Inflammatory macrophage treated with lipopolysaccharide for 4 hours (primary cell): ENCODE measurements at places on chromosomes 5 and 9.

- DNase-seq, result peak; percentile 36
These were observed 39.8 kb downstream of the F2RL2 start for GRCh38 chr5:76583163-76584047.

GRCh38 chr5:10826971-10827370 is 65.9 kb upstream of the DAP start:
- no peak for DNase-seq

GRCh38 chr5:84028093-84028492 is 307.4 kb upstream of the HAPLN1 start:
- no peak for DNase-seq

DNA sequence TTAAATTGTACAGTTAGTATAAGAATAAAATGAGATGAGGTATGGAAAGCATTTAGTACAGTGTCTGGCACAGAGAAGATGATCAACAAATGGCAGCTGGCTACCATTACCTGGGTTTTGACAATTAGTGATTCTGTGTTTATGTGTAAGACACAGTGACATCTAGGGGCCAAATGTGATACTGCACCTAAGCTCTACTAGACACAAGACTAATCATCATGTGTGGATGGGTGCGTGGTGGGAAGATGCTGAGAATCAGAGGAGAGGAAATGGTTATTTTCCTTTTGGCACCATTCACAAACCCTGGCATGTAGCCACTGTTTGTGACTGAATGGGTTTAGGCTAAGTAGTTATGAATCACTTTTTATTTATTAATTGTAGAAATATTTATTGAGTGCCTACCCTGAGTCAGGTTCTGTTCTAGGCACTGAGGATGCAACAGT is 109.8 kb upstream of the TBC1D2 start:
- DNase-seq, result peak; percentile 48

- no peak for DNase-seq
These were observed 1774.7 kb upstream of the ACO1 start for GRCh38 chr9:30609713-30610112.

DNA sequence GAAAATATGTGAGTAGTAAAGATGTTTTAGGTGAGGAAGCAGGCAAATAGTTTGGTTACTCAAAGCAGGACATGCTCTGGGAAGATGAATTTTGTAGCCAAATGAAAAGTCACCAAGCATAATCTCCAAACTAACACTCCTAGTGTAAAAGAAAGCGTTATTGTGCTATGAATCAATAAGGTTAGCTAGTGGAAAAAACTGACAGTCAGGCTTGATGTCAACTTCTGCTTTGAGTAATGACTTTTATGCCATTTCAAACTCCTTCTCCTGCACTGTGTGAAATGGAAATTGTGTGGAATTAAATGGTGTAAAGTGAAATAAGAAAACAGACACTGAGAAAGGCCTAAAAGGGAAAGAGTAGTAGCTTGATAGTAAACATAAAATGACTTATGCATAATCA is 637.2 kb upstream of the DMAC1 start:
- DNase-seq, result no peak

DNA sequence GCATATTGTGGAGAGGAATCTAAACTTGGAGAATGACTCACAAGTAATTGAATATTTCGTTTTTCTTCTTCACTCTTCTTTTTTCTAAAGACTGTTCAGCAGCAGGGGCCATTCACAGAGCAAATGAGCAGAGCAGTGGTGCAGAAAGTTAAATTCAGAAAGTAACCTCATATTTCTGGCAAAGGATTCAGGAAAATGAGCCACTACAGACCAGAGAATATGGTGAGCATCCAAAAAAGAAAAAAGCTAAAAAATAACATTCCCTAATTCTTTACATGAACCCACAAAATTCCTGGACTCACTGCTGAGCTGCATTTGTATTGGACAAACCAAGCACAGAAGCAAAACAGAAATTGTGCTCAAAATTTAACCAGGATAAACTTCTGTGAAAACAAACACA is 1486.8 kb upstream of the C9orf72 start:
- DNase-seq, result no peak

DNA sequence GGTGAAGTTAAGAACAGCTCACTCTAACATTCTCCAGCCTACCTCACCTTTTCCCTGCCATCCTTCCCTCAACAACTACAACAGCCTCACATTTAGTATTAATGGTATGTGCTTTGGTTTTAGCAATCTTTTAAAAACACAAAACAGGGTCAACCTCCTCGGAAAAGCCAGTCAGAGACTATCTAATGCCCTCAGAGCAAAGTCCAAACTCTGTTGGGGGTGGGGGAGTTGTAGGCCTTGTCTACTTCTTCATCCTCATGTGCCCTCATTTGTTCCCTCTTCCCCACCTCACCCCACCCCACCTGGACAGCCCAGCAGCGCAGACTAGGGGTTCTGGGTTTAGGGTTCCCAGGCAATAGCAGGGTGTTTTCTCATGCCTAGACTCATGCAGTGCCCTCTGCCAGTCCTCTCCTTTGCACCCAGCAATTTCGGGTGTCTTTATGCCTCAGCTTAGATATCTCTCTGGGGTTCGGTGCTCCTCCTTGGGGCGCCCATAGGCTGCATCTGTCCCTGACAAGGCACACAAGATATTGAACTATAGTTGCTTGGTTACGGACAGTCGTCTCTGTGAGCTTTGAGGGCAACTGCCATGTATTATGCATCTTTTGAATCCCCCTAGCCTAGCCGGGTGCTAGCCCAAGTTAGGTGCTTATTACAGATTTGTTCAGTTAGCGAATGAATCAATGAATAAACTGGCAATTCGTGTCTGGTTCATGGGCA is 762 bp upstream of the TCOF1 start:
- no peak for DNase-seq

DNA sequence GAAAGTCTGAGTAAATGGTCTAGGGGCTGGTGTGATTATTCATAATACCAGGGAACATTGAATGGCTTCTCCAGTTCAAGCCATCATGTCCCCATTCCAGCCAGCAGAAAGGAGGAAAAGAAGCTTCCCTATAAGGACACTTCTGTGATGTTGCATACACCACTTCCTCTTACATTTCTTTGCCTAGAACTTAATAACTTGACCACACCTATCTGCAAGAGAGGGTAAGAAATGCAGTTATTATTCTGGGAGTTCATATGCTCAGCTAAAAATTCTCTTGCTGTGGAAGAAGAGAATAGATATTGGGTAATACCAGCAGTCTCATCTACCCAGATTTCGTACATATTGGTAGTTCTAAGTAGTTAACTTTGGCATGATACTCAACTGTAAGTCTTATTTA is 166.1 kb downstream of the SLC28A3 start:
- peak; percentile 48 for DNase-seq

DNA sequence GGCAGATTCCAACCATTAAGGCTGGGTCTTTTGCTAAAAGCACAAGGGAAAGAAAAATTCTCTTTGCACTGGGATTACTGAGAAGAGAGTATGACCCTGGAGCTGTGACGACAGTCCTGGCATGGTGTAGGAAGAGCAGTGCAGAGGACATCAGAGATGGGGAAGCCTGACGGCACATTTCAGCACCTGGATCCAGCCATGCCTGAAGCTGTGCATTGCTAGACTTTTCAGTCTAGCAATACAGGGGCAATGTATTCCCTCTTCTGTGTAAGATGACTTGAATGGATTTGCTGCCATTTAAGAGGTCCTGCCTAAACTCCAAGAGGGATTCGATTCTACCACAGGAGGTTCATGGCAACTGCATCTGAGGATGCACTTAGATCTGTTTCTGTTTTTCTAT is 12.3 kb upstream of the MRNIP start:
- no peak for DNase-seq

GRCh38 chr5:157481265-157481664 is 21.3 kb downstream of the NIPAL4 start:
- DNase-seq, result no peak

DNA sequence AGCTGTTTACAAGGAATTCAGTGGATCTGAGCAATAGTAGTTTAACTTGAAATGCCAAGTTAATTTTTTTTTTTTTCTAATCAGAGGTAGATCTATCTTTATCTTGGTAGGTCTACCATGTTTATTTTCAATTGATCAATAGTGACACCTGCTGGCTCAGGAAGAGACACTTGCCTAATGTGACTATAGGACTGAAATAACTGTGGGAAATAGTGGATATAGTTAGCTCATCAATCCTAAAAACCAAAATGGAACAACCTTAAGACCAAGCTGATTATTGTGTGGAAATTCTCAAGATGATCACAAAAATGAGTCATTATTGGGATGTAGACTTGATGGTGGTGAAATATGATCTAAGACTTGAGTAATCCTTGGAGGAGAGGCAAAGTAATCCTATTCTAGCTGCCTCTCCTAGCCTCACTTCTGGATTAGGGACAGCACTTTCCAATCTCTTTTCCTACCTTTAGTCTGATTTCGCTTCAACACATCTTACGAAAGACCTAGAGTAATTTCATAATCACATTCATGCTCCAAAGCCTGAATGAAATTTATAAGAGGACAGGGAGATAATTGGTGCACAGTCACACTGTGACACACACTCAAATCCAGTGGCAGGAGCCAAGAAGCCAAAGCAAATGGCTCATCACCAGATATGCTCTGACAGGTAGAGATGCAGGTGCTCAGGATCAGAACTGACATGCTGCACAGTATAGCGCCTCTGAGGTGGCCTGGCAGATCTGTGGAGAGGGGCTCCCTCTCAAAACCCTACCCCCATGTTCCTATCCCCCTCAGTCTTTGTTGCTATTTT is 156.3 kb downstream of the HMHB1 start:
- peak; percentile 45 for DNase-seq

GRCh38 chr9:28396058-28396457 is 822.8 kb upstream of the C9orf72 start:
- DNase-seq, result no peak

DNA sequence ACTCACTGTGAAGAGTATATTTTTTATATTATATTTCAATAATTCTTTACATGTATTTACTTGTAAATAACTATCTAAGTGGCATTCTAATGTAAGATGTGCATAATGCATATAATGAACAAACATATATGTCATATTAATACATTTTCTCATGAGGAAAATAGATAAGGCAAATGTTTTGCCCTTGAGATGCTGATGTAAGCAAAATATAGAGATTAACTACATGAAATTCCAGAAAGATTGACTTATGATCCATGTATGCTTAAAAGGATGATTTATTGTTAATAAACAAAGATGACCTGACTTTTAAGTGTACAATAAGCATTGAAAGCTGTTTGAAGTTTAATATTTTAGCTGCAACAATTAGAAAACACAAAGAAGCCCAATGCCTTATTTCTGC is 559.9 kb downstream of the PTPRD start:
- DNase-seq, result no peak

GRCh38 chr5:81235287-81236072 is 2.4 kb downstream of the CKMT2 start:
- DNase-seq, result no peak

DNA sequence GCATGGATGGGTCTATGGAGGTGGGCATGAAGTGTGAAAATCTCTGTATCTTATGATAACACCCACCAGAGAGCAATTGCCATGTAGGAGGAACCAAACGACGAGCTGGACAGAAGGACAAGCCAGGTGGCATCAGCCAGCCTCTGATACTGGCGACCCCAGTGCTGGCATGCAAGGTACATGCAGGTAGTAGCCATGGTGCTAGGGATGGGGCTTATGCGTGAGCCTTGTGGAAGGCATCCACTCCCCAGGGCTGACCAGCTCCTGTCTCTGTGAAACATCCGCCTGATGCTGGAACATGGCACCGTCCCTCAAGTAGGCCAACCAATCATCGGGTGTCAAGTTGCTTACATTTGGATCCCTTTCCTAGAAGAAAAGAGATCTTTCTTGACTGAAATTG is 412.9 kb downstream of the GADD45G start:
- DNase-seq, result no peak

GRCh38 chr9:92509050-92509449 is 26.7 kb downstream of the ECM2 start:
- no peak for DNase-seq

DNA sequence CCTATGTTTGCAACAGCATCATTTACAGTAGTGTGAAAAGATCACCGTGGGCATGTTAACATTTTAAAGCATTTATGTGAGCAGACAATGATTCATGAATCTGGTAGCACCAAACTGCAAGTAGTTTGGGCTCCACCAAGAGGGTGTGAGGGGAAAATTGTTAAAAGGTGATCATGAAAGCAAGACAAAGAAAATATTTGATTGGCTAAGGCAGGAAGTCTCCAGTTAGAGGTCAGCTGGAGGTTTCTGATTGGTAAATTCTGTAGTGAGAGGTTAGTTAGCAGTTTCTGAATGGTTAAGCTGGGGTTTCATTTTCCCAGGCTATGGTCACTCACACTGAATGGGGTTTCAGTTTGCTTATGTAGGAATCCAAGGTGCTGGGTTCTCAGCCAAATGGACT is 13.5 kb upstream of the DRD1 start:
- no peak for DNase-seq

- DNase-seq, result no peak
These were observed 29.3 kb downstream of the CDHR2 start for GRCh38 chr5:176578391-176578808.

GRCh38 chr9:13386935-13387733 is 107.6 kb upstream of the MPDZ start:
- DNase-seq, result no peak

- DNase-seq, result no peak
These were observed 7.3 kb downstream of the PRR7 start for GRCh38 chr5:177453852-177454396.

DNA sequence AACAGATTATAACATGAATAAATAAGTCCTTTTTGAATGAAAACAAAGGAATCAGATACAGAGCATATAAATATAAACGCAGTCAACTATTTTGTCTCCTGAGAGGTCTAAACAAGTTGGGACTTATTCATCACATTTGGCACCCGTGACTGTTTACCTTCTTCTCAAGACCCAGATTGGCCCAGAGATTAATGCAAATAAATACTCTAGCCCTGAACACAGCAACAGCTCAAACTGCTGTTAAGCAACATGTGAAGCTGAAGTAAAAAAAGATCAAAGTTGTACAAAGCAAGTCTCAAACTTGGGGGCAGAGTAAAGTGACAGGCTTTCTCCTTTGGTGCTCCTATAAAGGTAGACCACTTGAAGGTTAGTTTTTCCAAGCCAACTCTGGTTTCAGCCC is 95.0 kb upstream of the NR5A1 start:
- DNase-seq, result no peak

GRCh38 chr5:95892784-95893354 is 68.8 kb downstream of the ELL2 start:
- peak; percentile 39 for DNase-seq

DNA sequence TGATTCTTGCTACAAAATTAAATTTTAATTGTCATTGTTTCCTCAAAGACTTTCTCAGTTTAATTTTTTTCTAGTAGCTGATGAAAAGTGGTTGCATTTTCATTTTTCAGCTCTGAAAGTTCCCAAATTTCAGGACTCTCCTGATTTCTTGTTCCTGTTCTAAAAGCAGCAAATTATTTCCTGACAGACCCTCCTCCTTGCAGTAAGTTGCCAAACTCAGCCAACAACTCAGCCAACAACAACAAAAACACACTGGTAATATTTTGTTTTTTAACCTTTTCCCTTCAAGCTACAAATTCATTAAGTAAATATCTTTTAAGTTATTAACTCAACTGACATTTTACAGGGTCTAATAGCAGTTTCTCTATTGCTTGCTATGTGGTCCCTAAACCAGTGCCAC is 487.8 kb upstream of the NUDT12 start:
- DNase-seq, result no peak

- no peak for DNase-seq
These were observed 105.4 kb downstream of the DAPK1 start for GRCh38 chr9:87602933-87603643.
